Epithelial cell of prostate (primary cell): ENCODE measurements at places on chromosomes 16 and 17.

- DNase-seq = no peak
These were observed 84.1 kb downstream of the TBC1D16 start for GRCh38 chr17:79951361-79952264.

DNA sequence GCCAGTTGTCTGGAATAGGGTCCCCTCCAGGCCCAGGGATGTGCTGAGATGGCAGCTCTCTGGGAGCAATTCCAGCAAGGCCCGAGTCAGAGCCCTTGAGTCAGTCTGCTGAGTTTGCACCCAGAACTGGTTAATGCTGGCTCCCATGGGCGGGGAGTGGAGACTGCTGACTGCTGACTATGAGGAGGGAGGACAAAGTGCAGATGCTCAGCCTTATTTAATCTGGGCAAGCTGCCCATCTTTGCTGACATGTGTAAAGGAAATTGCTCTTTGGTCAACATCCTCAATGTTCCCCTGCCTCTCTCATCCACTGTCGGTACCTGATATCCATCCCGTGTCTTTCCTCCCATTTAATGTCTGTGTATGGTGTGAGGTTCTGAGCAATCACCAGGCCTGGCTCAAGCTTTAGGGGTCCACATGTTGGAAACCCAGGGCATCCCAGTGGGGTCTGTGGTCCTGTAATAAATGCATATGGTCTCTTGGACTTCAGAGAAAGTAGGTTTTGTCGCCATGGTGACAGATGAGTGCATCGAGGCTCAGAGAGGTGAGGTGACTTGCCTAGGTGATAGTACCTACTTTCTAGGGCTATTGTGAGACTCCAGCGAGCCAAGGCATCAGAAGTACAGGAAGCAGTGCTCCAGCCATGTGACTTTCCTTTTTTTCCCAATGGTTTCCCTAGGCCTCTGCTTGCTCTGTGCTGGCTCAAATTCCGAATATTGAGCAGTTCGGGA lies 20.0 kb upstream of the RNF135 start:
- peak; percentile 55 for DNase-seq

GRCh38 chr17:17648762-17649161 lies 32.5 kb upstream of the RAI1 start:
- DNase-seq = no peak

GRCh38 chr17:68184816-68185436 lies 62.9 kb upstream of the AMZ2 start:
- DNase-seq = no peak

DNA sequence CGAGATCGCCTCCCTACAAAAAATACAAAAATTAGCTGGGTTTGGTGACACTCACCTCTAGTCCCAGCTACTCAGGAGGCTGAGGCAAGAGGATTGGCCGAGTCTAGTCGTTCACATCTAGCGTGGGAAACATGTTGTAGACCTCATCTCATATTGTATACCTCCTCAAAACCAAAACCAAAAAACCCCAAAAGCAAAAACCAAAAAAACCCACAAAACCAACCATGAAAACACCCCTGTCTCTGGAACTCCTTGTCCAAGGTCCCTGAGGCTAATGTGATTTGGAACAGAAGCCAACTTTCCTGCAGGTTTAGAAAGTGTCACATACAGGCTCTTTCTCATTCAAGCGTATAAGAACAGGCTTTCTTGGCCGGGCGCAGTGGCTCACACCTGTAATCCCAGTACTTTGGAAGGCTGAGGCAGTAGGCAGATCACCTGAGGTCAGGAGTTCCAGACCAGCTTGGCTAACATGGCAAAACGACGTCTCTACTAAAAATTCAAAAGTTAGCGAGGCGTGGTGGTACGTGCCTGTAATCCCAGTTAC lies 29.0 kb downstream of the RAB11FIP3 start:
- DNase-seq = no peak
